ENCODE measurements at places on chromosomes 12 and 14. TPM values are rescaled to one million over a fixed set of nuclear protein-coding genes. Genes with fewer than 3 reads are reported as not detected.

DNA sequence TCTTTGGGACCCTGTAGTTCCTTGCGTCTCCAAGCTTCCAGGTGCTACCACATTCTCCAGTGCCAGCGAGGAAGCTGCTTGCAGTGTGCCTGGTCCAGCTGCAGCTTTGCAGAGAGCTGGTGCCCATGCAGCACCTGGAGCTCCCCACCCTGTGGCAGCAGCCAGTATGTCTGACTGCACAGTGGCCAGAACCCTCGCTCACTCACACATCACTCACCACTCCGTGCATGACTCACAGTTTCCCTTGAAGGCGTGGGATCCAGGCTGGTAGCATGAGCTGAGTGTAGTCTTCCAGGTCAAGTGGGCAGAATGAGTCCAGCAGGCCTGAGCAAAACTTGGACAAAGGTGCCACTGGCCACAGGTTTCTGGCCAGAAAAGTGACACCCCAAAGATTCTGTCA, 33.6 kb downstream of the SDR9C7 start:
- ATAC-seq: peak; percentile 82

DNA sequence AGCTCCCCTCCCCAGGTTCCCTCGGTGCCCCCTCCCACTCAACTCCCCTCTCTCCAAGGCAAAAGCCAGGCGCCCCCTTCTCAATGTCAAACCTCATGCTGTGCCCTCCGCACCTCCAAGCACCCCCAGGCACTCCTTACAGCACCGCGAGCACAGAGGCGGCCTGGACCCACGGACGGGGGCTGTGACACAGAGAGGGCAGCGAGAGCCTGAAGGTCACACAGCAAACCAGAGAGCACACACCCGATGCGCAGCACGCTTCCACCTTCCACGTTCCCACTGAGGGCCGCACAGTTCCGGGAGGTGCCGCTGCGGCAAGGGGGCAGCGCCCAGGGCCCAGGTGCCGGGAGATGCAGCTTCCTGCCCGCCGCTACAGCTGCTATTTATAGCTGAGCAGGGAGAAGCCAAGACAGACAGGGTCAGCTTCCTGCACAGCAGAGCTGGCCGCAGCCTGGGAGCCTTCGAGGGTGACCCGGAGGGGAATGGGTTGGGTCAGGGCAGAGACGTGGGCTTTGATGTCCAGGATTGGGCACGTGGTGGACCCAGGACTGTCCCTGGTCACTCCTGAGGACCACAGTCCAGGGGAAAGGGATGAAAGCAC, 12.9 kb downstream of the NCOR2 start:
- ATAC-seq: no peak

DNA sequence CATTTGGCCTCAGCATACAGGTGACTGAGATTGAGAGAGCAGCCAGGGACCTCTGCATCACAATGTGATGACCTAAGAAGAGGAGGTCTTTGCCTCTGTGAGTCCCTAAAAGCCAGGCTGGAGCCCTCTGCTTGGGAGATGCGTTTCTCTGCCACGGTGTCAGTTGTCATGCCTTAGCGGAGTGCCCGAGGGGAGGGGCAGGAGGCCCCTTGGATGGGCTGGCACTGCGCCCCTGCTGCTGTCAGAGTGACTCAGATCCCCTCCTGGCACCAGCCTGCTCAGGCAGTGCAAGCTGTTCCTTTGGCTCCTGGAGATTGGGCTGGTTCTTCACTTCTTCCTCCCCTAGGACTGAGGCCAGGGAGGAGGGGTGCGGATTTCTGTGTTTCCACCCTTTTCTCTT, 64.9 kb upstream of the KCNA5 start:
- no peak for ATAC-seq

DNA sequence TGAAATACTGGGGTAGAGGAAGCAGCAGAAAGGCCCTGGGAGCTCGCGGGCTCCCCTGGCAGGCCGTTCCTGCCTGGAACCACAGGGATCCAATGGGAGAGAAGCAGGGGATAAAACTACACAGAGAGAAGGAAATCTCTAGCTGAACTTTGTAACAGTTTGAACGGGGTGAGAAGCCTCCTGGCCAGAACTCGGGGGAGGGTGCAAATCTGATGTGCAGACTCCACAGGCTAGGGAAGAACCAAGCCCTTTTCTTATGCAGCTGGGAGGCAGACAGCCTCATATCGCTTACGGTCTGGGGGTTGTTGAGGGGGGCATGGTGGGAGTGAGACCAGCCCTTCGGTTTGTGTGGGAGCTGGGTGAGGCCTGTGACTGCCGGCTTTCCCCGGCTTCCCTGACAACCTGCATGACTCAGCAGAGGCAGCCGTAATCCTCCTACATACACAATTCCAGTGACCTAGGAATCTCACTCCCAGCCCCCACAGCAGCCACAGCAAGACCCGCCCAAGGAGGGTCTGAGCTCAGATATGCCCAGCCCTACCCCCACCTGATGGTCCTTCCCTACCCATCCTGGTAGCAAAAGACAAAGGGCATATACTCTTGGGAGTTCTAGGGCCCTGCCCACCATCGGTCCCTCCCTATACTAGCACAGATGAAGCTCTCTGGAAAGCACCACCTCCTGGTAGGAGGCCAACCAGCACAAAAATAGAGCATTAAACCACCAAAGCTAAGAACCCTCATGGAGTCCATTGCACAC, 143.0 kb downstream of the TMTC1 start:
- no peak for ATAC-seq

AICDA gene
- not detected for total RNA-seq

APOF gene
- total RNA-seq: not detected

DNA sequence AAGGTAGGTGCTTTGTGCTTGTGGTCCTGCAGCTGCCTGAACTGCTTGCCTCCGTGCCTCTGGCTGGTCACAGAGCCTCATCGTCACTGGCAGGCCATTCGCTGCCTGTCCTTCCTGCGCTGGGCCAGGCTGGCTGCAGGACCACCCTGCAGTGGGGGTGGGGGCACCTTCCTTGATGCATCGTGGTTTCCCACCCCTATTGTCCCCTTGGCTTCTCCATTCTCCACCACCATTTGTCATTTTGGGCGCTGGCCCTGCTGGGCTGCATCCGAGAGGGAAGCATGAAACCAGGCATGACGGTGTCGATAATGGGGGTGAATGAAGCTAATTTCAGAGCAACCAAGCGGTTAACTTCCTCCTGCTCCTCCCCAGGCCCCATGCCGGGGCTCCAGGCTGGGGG, 127.7 kb downstream of the NRXN3 start:
- ATAC-seq: no peak

DNA sequence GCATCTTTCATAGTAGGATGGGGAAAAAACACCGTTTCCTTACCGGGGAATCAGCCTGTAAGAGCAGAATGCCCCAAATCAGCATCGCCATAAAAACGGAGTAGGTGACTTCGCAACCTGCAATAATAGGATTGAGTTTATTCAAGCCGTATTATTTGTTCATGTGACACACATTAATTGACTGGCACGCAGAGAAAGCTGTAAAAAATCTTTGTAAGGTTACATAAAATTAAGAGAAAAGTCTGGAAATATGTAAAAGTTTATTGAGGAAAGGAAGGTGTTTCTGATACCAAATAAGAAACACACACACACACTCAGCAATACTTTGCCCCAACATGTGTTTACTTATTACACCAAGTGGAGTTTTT, 628 bp upstream of the CAPRIN2 start:
- no peak for ATAC-seq

DNA sequence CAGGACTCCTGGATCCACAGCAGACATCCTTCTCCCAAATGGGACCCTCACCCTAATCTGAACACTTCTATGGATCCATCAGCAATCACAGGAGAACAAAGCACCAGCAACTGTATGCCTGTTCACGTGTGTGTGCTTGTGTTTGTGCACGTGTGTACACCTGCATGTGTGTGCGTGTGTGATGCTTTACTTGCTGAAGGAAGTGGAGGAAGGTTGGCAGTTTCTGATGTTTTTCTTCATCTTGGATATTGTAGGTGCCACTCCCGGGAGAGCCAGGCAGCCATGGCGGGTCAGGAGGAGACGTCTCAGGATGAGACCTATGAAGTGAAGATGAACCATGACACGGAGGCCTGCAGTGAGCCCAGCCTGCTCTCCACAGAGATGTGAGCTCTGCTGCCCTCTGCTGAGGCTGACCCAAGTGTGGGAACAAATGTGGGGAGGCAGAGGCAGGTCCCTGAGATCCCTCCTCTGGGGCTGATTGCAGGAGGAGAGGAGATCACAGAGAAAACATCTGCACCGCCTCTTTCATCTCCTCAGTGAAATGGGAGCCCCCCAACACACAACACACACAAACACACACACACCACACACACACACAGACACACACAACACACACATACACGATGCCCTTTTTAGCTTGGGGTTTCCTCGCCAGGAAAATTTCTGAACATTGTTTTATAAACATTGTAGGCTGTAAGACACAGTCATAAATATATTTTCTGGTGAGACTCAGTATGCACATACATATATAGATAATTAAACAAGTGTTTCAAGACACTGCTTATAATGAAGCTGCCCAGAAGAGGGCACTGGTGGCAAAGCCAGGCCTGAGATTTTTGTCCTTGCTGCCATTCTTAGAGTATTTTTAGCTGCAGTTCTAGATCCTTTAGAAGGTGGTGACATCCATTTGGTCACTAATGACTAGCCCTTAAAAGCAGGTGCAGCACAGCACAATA, 112.2 kb upstream of the FKBP4 start:
- ATAC-seq: peak; percentile 40

GRCh38 chr12:82708061-82708879, 21.6 kb downstream of the TMTC2 start:
- no peak for ATAC-seq

DNA sequence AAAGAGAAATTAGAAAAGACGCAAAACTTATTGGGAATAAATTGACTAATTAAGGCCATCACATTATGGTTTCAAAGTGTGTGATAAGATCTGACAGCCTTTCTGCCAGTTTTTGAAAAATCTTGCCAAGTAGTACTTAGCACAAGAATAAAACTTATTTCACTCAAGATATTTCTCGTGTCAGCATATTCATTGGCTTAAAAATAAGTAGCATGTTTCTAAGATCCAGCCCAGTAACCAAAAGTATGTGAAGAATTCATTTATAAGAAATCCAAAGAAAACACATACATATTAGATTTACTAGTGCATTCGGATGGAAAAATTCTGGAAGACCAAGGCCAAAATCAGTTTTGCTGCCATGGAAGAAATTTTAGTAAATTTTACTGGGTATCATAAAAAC, 1135.0 kb downstream of the GALC start:
- ATAC-seq: no peak

WNT1 gene
- not detected for total RNA-seq

DNA sequence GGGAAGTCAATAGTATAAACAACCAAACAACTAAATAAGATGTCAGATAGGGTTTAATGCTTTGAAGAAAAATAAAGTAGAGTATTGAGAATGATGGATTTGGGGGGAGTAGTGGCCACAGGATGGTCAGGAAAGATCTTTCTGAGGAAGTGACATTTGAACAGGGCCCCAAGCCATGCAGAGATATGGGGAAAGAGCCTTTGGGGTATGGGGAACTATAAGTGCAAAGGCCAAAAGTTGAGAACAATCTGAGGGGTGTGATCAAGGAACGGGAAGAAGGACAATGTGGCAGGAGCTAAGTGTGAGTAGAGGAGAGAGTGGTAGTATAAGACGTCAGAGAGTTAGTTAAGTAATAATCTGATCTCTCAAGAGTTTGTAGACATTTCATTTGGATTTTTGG, 1.3 kb downstream of the MRPS35 start:
- ATAC-seq: no peak

Measured in esophagus mucosa (tissue), 1 donor.